Stimulated activated CD4-positive, alpha-beta T cell treated with anti-CD3 and anti-CD28 coated beads, Interleukin-1b, Interleukin-23, amount 100 ng/mL, for 1 hour (primary cell): ENCODE measurements at places on chromosomes 12 and 14.

DNA sequence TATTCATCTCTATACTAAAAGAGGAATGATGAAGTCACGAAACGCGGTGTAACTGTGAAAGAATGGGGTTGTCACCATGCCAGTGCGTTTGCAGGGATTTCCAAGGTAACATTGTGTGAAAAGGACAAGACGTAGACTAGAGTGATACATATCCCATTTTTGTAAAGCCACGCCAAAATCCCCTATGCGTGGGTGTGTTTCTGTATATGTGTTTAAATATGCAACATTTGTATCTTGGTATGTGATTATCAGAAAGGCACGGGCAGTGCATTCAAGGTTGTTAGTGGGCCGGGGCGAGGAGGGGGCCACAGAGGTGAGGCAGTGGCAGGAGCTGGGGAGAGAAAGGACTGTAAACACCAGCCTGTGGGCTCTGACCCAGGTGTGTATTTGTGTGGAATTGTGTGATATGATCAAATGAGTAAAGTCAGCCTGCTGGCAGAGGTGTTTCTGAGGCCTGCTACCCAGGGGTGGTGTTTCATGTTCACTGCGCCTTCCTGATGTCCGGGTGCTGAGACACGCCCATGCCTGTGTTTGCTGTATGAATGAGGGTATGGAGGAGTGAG, 137.8 kb downstream of the ADGRD1 start:
- DNase-seq: no peak

GRCh38 chr12:98332642-98333041, 182.7 kb upstream of the TMPO start:
- no peak for DNase-seq

- DNase-seq: no peak
Observed at GRCh38 chr12:21815306-21816062, 41.0 kb upstream of the KCNJ8 start.

- no peak for DNase-seq
Observed at GRCh38 chr14:64194404-64194803, 99.8 kb downstream of the ESR2 start.
